ENCODE measurements at places on chromosomes 4 and X.
A peak's percentile ranks its signal among the peaks of the same experiment; 100 is the strongest.

GRCh38 chr4:3607690-3608552 is 75.7 kb upstream of the LRPAP1 start:
- no peak for DNase-seq

GRCh38 chrX:102866981-102867656 is 70.0 kb upstream of the RAB40AL start:
- DNase-seq, result no peak

- peak; percentile 23 for DNase-seq
Measured at GRCh38 chr4:15238720-15239119, 189.1 kb upstream of the C1QTNF7 start.

DNA sequence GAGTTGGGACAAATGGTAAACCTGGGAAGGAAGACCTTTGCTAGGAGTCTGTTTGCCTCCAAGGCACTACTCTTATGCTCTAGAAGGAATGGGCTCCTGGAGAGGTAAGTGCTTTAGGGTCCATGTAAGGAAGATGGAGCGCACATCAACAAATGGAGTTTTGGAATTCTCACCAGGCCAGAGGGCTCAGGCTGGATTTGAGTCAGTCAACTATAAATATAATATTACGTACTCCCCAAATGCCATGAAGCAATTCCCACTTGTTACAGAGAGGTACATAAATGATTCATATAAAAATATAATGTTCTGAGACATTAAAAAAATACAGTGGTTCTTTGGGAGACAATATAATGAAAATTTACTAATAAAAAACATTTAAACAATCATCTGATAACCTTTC is 1.6 kb upstream of the SLC9B1 start:
- DNase-seq, result no peak

DNA sequence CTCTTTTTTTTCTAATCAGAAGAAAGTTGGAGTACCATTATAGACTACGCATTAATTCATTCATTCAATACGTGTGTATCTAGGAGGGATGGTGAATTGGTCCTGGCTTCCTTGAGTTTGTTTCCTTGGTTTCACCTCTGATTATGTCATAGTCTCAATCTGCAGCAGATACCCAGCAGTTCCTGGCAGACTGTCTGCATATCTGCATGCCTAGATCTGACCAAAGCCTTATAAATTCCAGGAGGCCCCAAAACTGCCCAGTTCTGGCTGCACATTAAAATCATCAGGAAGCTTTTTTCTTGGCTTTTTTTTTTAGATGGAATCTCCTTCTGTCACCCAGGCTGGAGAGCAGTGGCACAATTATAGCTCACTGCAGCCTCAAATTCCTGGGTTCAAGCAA is 27.2 kb upstream of the SLC34A2 start:
- no peak for DNase-seq

- DNase-seq, result no peak
Measured at GRCh38 chr4:6771229-6771671, 11.3 kb upstream of the KIAA0232 start.

DNA sequence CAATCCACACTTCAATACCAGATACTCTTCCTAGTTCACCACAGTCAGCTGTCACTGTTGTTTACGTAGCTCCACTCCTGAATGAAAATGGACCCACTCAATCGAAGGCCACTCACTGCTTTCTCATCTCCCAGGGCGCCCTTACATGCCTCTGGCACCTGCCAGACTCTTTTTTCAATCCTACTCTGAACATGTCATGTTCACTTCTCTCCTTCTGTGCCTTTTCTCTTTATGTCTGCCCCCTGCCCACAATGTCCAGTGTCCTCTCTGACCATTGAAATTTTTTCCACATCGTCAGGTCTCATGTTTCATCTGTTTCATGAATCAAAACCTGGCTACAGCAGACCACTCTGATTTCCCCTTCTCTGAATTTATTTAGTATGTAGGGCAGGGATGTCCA is 1.3 kb upstream of the MGAT4D start:
- DNase-seq, result no peak

GRCh38 chr4:52984462-52984881 is 122.4 kb downstream of the RASL11B start:
- DNase-seq, result no peak

GRCh38 chr4:1767061-1767769 is 25.9 kb upstream of the FGFR3 start:
- peak; percentile 78 for DNase-seq

- DNase-seq, result no peak
Measured at GRCh38 chrX:16120431-16120830, 2.9 kb upstream of the GRPR start.

- no peak for DNase-seq
Measured at GRCh38 chr4:37648084-37648817, 37.9 kb downstream of the RELL1 start.

- no peak for DNase-seq
Measured at GRCh38 chr4:13984991-13985800, 357.7 kb upstream of the BOD1L1 start.

DNA sequence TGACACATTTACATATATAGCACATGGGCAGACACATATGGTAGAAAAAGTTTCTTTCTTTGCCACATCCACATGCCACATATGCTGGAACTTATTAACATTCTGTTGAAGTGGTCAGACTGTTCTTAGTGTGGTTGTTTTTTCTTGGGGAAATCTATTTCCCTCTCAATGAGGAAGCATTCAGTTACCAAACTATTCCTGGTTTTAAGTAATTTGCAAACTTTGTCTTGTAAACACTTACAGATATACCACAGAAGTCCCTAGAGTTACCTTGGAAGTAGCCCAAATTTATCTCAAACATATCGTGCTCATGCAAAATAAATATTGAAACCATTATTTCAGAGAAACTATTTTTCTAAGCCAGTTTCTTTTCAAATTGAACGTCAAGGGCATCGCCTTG is 625.5 kb upstream of the INTU start:
- DNase-seq, result no peak

DNA sequence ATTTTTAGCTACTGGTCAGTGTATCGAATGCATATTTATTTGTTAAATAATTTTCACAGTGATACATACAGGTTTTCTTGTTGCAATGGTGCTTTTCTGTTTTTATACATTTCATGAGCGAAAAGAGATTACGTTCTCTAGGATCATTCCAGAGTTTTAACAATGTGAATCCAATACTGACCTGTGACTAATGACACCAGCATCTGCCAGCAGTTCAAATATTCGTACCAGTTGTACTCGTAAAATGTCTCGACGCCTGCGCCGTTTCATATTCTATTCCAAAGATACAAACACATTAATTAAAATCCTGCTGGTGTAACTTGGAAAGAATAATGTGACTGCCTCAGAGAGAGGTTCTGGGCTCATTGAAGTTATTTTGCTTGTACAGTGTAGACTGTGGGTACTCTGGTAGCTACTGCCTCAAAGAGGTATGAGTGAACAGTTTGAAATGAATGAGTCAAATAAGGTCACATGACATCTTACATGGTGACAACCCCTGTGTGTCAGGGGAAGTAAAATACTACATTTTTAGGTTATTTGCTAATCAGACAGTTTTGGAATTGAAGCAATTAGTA is 80.7 kb downstream of the ZAR1 start:
- DNase-seq, result no peak

- DNase-seq, result no peak
Measured at GRCh38 chrX:45184211-45184610, 16.5 kb downstream of the DIPK2B start.

GRCh38 chr4:15235135-15235534 is 192.7 kb upstream of the C1QTNF7 start:
- no peak for DNase-seq
